ENCODE measurements at places on chromosomes 3 and 15.

DNA sequence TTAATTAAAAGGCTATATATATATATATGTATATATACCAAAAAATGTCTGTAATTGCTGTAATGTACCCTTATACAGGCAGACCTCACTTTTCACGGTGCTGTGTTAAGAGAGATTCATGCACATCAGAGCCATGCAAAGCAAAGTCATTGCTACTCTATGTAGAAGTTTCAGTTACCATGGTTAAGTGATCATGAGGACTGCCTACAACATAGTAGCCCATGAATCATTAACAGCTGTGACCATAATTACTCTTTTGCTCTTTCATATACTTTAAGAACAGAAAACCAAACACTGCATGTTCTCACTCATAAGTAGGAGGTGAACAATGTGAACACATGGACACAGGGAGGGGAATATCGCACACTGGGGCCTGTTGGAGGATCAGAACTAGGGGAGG is 225.3 kb upstream of the EPHA3 start:
- no peak for DNase-seq

GRCh38 chr3:141646760-141647561 is 91.1 kb upstream of the RNF7 start:
- no peak for DNase-seq

DNA sequence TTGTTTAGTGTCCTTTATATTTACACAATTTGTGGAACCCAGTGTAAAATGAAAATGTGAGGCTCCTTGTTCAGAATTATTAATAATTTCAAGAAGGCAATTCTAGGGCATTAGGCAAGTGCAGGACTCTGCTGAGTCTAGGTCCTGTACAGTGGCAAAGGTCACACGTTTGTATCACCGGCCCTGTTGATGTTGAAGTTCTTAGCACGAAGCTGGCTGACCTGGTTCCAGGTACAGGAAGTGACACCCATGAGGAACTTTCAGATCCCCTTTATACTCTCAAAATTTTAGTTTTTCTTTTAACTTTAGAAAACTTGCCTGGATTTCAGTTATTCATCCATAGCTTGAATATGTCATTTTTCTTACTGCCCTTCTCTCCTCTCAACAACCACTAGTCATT is 349.4 kb downstream of the CNTN6 start:
- DNase-seq: no peak

DNA sequence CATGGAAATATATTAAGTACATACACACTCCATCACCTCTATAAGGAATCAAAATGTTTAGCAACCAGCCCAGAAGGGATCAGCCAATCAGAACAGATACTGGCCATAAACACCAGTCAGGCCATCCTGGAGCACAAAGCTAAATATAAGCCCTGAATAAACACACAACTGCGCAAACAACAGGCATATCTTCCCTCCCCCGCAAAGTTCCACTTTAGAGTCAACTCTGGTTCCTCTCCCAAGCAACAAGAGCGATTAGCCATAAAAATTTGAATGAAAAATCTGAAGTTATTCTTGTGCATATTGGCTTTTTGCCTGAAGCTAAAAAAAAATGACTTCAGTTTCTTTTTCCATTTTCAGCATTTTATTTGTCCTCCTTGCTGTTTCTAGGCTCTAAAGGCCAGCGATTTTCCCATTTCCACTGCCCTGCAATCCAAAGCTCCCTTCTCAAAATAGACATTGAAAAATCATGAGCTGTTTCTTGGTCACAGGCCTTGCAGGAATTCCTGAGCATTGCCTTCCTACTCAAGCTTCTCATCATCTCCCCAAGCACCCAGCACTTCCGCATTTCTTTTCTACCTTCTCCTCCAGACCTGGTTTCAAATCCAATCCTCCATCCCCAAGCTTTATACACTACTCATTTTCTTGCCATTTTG is 247.9 kb downstream of the ZMAT3 start:
- no peak for DNase-seq

DNA sequence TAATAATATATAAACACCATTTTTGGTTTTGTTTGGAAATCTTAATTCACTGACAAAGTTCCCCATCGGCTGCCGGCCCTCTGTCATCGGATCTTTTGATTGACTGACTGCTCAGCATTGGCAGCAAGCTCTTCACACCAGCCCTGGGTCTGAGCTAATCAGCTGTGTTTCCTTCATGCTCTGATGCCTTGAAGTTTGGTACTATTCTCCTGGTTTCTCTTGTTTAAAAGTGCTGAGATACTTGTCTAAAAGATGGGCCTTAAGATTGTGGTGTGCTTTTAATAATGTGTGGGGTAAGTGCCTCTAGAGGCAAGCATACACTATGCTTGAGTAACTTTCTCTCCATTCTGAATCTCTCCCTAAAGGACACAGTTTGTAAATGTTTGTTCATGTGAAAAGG is 415.5 kb upstream of the TPRG1 start:
- no peak for DNase-seq

DNA sequence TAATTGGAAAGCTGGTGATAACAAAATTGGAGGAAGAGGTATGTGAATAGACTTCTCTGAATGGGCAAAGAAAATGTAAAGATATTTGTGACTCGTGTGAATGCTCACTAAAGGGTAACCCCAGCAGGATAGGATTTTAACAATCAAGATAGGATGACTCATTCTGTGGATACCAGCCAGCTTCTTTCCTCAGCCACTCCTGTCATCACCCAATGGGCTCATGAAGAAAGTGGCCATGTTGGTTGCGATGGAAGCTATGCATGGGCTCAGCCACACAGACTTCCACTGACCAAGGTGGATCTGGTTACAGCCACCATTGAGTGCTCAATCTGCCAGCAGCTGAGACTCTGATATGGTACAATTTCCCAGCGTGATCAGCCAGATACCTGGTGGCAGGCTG is 40.9 kb downstream of the STRIT1 start:
- DNase-seq: no peak

DNA sequence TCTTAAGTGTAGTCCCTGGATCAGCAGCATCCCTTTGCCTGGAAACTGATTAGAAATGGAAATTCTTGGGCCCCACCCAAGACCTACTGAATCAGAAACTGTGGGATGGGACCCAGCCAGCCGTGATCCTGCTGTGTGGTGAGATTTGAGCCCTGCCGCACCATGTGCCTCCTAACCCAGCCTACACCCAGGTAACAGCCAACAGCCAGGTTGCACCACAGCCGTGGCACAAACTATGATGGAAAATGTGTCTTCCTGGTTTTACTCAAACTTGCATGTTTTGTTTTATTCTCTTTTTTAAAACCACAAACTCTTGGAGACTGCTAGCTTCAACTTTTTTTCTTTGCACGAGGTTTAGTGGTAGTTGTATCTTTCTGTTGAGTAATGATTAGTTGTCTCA is 2.6 kb downstream of the LIMD1 start:
- DNase-seq: no peak

DNA sequence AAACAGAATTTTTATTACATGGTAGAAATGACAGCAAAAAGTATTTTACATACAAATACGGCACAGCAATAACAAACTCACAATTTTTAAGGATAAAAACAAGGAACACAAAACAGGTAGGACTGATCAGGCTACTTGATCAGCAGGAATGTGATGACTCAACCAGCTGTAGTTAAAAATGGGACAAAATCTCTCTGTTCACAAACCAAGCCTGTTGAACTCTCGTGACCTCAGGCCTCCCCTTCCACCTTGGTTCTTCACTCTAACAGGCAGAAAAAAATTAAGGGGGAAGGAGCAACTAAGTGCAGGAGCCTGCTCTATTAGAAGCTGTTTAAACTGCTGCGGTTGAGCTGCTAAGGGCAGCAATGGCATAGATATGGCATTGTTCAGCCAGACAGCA is 18.7 kb downstream of the FBXL22 start:
- no peak for DNase-seq

GRCh38 chr3:195061756-195062655 is 209.0 kb downstream of the XXYLT1 start:
- no peak for DNase-seq

GRCh38 chr15:85280203-85280602 is 100.2 kb upstream of the AKAP13 start:
- DNase-seq: peak; percentile 44

DNA sequence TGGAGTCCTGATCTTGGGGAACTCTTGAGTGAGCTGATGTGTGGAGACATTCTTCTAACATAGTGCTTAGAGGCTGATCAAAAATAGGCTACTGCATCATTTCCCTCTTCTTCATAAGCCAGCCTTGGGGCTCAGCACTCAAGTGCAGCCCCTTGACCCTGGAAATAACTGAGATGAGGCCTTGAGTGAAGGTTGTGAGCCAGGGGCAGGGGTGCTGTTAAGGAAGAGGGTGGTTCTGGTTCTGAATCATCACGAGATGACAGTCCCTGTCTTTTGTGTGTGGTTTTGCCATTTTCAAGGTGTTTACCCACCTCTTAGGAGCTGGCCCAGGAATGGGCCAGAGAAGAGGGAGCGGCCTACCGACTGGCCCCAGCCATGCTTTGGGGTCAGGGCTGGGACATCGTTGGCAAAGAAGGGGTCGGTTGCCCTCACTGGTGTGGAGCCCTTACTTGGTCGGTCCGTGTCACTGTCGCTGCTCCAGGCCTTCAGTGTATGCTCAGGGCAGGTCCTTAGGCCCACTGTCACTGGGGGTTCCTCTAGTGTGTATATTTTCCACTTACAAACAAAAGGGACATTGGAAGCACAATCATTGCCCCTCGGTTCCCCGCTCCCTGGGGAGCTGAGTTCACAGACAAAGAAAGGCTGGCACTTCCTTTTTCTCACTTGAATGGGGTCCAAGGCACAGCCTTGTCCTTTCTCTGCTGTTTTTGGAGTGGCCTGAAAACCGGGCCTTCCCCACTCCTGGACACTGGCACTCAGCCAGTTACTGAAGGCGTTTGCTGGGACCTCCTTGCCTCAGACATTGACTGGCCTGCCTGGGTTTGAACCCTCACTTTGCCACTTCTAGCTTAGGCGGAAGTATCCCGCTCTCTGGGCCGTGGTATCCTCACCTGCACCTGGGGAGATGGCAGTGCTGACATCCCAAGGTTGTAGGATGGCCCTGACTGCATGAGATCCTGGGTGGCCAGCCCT is 46.6 kb downstream of the SLC6A6 start:
- DNase-seq: no peak

GRCh38 chr3:14418296-14419250 is 16.2 kb downstream of the SLC6A6 start:
- no peak for DNase-seq

DNA sequence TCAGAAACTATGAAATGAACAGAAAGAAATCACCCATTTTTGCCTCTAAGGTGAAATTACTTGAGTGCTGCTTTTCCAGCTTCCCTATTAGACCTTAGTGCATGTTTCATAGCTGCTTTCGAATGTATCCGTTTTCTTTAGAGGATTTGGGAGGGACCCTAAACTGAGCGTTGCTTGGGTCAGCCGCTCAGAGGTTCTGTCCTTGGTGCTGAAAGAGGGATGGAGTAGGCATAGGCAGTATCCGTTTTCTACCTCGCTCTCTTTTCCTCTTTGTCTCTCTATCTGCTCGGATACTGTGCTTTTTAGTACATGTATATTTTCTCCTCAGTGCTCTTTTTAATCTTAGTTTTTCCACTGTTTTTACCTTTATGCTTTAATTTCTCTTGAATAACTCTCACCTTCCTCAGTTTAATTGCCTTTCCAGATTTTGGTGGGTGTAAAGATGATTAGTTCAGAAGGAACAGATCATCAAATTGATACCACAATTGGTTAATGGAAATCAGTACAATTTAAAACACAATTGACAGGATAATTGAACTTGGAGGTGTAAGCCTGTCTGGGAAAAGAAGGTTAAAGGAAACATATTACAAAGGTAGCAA is at the start of gene DRD3:
Gene DRD3, minus strand, starts transcription at position 283 of the 599 bp plus-strand sequence. CDS start 7,060 bp downstream, outside the sequence.
- no peak for DNase-seq

- no peak for DNase-seq
Measured at GRCh38 chr15:66138096-66138783, 115.3 kb downstream of the MEGF11 start.

DNA sequence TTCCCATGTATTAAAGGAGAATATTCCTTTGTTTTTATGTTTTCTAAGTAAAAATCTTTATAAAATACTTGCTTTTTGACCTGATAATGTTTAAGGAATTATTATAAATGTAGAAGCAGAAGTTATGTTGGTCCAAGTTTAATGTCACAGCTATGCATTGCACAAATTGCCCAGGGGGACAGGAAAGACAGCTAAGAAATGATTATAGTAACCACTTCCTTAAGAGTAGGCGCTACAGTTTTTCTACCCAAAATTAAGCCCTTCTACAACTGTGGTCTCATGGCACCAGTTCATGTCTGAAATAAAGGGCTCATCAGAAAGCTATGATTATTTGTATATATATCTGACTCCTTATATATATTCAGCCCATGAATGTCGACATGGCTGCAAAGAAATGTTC is 176.4 kb downstream of the GBE1 start:
- DNase-seq: no peak

DNA sequence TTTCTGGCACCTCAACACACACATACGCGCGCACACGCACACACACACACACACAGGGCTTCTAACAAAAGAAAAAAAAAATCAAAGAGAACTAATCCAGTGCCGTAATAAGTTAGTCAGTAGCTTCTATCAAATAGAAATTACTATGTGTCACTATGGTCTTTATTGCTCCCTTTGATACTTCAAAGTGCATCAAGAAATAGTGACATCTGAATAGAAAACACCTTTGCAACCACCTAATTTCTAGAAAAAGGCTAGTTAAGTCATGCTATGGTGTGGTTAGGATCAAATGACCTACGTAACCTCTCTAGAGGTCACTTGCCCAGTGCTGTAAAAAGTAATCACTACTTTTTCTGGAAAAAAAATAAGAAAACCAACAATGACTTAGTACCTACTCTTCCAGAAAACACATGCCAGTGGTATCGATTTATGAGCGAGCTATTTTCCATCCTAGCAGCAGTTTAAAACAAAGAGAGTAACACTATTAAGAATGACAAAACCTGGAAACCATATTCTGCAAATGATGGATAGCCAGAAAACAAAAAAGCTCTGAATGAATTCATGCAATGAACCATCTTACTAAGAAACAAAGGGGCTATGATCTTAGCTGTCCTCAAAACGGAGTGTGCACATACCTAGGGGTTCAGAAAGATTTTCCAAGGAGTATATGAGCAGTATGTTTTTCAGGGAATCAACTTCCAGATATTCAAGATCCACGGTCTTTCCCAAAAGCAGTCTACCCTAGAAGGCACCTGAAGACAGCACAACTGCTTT is 6.8 kb downstream of the AVEN start:
- no peak for DNase-seq
